ENCODE measurements at places on chromosomes 2 and 18.

DNA sequence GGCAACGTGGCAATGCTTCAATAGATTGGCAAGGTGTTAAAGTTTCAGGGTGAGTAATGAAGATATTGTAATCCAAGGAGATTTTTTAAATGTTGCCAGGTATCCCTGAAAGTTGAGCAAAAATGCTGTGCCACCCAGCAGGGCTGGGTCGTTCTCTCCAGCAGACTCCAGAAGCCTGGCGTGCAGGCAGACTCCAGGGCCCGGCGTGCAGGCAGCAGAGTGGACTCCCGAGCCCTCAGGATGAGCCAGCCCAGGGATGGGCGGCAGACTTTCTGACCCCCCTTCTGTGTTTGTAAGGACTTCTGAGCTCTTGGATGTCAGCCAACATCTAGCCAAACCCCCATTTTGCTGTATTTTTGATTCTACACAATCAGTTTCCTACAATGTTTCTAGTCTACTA, 289.1 kb downstream of the ZNF516 start:
- no peak for DNase-seq

DNA sequence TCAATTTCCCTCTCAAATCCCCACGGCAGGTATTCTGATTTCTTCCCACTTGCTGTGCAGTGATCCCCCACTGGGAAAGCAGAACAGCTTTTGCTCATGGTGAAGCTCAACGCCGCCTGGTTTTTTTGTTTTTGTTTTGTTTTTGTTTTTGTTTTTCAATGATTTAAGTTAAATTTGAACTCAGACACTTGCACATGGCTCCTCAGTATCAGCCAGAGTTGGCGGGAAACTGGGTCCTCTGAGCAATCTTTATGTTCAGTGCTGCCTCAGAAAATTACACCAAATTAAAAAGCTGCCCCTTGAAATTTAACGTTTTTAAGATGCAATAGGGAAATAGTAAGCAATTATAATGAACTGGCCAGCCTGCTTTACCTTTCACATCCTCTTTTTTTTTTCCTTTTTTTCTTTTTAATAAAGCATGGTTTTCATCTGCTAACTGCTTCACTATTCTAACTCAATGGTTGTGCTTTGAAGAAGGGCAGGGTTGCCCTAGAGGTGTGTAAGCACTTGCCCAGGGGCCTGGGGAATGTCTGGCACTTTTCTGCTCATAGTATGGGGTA, 277.0 kb upstream of the HNRNPA3 start:
- DNase-seq: no peak

GRCh38 chr2:36492216-36492945, 105.6 kb downstream of the FEZ2 start:
- DNase-seq: no peak

DNA sequence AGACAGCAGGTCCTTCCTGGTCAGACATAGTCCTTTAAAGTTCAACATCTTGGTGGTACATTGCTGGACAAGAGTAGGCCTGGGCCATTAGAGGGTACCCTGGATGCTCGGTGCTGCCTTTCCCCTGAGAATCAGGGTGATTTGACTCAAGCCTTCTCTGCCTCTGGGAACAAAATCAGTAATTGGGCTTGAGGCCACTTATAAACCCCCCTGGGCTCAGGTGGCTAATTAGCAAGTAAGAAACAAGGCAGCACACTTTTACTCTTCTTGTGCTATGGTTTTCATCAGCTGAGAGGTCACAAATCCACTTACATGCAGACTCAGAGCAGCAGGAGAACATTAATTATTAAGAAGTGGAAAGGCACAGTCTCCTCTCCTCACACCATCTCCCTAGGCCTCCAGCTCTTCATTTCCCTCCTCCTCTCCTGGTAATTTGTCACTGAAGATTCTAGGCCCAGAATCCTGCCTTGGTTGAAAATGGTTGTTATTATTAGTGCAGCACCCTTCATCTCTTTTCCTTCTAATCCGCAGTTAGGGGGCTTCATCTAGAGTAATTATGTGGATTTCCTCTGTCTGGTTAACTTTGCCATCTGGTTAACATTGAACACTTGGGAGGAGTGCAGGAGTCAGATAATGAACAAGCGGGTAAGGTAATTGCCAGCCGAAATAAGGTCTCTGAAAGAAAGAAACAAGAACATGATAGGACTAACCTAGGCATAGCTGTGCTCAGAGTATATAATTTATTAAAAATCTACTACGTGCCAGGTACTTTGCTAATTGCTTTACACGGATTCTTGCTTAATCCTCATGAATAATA, 29.7 kb upstream of the CASP10 start:
- no peak for DNase-seq

- DNase-seq: no peak
These were observed 27.6 kb downstream of the AAK1 start for GRCh38 chr2:69615969-69616368.

GRCh38 chr2:160375802-160376469, 117.7 kb downstream of the RBMS1 start:
- no peak for DNase-seq

DNA sequence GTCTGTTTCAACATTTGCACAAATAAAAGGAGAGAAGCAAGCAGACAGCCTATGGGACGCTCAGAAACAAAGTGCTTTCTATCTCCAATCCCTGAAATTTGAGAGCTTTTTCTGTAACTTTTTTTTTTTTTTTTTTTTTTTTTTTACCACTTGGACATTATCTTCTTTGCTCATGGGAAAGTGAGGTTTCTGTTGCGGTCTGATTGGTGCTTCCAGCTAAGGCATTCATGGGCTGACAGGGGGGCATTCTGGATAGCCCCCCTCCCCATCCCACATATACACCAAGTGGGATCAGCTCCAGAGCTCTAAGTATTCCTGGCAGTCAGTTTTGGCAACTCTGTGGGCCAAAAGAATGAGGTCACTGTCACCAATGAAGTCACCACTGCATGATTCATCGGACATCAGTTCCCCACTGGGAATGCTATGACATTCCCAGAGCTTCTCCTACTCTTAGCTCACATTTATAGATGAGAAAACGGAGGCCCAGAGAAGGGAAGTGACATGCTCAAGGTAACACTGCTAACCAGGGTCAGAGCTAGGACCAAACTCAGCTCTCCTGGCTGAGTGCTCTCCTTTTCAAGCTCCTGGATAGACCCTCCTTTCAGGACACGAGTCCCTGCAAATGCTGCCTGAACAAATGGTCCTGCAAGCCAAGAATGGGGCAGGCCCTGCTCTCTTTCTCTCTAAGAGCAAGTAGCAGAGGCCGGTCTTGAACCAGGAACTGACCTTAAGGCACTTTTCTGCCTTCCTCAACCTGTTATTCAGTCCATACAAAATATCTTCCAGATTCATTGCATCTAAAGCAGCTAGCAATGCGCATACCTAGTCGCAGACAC, 61.3 kb downstream of the TMEM247 start:
- DNase-seq: no peak

- DNase-seq: no peak
These were observed 272.5 kb downstream of the DSEL start for GRCh38 chr18:67243799-67244587.

GRCh38 chr2:16716024-16716423, 50.4 kb upstream of the CYRIA start:
- DNase-seq: no peak

All from stimulated activated CD4-positive, alpha-beta T cell treated with anti-CD3 and anti-CD28 coated beads, TNF-alpha, amount 100 ng/mL, for 4 hours (primary cell).